ENCODE measurements at places on chromosomes 5 and 9. TPM values are rescaled to one million over a fixed set of nuclear protein-coding genes. Genes with fewer than 3 reads are reported as not detected.
A peak's percentile ranks its signal among the peaks of the same experiment; 100 is the strongest.

DNA sequence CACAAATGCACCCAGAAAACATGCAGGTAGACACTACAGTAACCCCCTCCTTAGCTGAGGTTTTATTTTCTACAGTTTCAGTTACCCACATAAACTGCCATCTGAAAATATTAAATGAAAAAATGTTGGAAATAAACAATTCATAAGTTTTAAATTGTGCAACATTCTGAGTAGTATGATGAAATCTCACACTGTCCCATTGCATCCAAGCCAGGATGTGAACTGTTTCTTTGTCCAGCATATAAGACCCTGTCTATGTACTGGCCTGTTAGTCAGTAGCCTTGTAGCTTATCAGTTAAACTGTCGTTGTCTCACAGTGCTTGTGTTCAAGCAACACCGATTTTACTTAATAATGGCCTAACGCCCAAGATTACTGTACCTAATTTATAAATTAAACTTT, 630.5 kb downstream of the ANXA1 start:
- H3K4me1 ChIP-seq, result no peaks in the 10 kb centered on the region
- H3K27ac ChIP-seq, result no peak overlapping the region
- no peak overlapping the region for H3K4me3 ChIP-seq

GRCh38 chr9:112728401-112728800, 10.5 kb upstream of the INIP start:
- H3K27ac ChIP-seq, result no peak overlapping the region
- no peaks in the 10 kb centered on the region for H3K36me3 ChIP-seq
- no peak overlapping the region for H3K4me3 ChIP-seq
- H3K27me3 ChIP-seq, result no peaks in the 10 kb centered on the region
- DNase-seq, result no peak

- H3K36me3 ChIP-seq, result peaks cover 17% of the 10 kb centered on the region
- H3K27me3 ChIP-seq, result no peaks in the 10 kb centered on the region
- H3K4me3 ChIP-seq, result no peak overlapping the region
- H3K4me1 ChIP-seq, result no peaks in the 10 kb centered on the region
- no peak overlapping the region for H3K27ac ChIP-seq
These were observed 28.7 kb downstream of the DNAJC21 start for GRCh38 chr5:34957857-34958690.

The DMRT3 gene
- total RNA-seq, result not detected

- no peaks in the 10 kb centered on the region for H3K4me1 ChIP-seq
- no peaks in the 10 kb centered on the region for H3K27me3 ChIP-seq
- H3K36me3 ChIP-seq, result no peaks in the 10 kb centered on the region
These were observed 57.3 kb upstream of the WWC1 start for GRCh38 chr5:168234133-168234532.

DNA sequence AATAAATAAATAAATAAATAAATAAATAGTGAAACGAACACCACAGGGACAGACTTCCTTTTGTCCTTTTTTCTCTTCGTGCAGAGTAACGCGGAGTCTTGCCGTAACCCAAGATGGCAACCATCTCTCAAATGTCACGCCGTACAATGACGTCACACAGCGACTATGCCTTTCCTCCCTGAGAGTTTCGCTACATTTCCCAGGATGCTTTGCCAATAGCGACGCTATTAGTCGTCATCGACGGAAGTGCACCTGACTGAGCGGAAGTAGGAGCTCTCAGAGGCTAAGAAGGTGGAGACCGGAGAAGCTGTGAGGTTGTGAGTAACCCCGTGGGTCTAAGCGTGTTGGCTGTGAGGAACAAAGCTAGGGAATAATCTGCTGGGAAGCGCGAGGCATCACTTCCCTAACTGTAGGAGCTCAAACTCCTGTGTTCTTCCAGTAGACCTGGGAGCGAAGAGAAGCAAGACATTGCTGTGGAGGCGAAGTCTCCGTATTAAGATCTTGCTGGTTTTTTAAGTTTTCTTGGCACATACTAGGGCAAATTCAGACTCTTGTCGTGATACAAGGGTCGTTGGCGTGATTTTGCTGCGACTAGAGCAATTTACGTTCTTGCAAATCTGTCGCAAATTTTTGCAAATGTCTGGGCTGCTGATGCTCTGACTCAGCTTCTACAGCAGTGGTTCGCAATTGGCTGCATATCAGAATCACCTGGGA, at the start of gene TTC1:
TTC1 (plus strand) TSS at position 263 of the 714 bp plus-strand sequence. CDS start 1,390 bp downstream, outside the sequence.
- peak; percentile 99 for DNase-seq
- peaks cover 16% of the 10 kb centered on the region for H3K4me1 ChIP-seq
- no peaks in the 10 kb centered on the region for H3K27me3 ChIP-seq
- H3K36me3 ChIP-seq, result peaks cover 28% of the 10 kb centered on the region

Data from Karpas-422 (cell line).